ENCODE measurements at places on chromosomes 13 and 19. TPM values are rescaled to one million over a fixed set of nuclear protein-coding genes. Genes with fewer than 3 reads are reported as not detected.

Gene CGB8
- total RNA-seq = not detected

Gene KLHL1
- not detected for total RNA-seq

Gene COX7A1
- total RNA-seq = 36.7 TPM

DNA sequence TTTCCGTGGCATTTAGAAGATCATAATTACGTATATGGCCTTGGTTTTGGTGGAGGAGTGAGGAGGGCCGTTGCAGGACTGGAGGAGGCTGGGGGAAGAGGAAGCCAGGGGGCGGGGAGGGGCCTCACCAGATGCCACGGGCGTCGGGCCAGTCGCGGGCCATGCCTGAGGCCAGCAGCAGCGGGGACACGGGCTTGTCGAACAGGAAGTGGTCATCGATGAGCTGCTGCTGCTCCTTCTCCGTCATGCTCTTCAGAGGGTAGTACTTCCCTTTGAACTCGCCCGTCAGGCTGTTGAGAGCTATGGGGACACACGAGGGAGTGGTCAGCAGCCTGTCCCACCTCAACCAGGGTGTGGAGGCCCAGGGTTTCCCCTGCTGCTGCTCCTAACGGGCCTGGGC lies 11.1 kb downstream of the CKM start:
- no peak for DNase-seq

GRCh38 chr13:95335667-95336066 lies 34.4 kb upstream of the ABCC4 start:
- DNase-seq = no peak

- DNase-seq = no peak
Observed at GRCh38 chr13:28746287-28746612, 27.5 kb upstream of the SLC46A3 start.

- no peak for DNase-seq
Observed at GRCh38 chr13:82749551-82749950, 1132.7 kb downstream of the SLITRK1 start.

DNA sequence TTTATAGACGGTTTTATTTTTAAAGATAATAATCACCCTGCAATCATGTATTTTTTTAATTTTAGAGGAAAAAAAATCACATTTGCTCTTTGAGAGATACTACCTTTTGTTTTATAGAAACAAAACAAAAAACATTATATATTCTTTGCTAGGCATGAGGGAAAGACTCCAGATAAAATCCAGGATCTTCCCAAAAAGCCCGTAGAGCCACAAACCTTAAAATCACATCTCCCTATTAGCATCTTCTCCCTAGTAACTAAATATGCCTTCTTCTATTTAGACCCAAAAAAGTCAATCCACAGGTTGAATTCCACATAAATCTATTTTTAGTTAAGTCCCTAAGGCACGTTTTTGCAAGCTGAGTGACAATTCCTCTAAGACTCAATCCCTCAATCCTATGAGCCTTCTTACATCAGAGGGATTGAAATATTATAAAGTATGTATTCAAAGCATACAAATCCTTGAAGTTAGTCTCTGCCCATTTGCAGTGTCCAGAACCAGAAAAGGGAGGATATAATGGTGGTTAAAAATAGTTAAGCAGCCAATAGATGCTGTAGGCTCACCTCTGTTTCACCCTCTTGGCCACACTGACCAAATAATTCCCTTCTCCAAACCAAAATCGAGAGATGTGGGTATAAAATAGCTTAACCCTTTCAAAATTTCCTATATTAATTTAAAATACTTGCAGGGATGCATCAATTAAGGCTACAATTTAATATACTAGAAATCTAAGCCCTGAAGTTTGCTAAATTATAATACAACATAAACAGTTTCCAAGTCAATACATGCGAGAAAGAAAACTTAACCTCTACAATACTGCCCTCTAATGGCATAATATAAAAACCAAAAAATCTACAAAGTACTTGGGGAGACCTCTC lies 64.0 kb downstream of the SERP2 start:
- no peak for DNase-seq

- DNase-seq = no peak
Observed at GRCh38 chr19:47471733-47472457, at the start of gene SLC8A2. Gene SLC8A2, minus strand, starts transcription at chr19:47471893. Its CDS starts 5,490 bp downstream, at chr19:47466403.

DNA sequence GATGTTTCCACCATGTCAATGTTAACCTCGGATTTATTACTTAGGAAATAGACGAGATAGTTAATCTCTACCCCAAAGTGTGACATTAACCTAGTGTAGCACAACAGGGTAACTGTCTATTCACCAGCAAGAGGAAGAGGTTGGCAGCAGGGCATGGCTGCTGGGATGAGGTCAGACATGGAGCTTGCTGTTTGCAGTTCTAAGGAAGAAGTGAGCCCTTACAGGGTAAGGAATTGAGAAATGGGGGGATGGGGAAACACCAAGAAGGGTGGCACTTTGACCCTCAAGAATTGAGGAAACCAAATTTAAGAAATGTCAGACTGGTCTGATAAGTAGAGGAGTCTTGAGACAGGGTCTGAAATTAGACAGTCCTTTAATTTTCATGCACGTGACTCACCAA lies 62.4 kb downstream of the MBD3L2B start:
- DNase-seq = no peak

DNA sequence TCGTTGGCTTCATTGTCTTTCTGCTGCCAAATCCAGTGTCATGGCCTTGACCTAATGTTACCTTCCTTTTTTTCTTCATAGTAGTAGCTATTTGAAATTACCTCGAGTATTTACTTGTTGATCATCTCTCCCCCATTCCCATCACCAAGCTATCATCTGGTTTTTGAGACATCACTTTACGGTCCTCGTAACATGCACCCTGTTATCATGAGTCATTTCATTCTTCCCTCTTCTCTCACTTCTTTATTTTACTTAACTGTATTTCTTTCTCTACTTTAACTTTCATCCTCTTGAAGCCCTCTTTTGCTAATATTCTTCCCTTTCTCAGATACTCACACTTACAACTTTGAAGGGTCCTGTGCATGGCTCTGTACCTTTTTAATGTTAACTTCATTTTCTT lies 31.8 kb downstream of the TPP2 start:
- no peak for DNase-seq

- DNase-seq = no peak
Observed at GRCh38 chr19:6250909-6251308, 28.9 kb downstream of the MLLT1 start.

- no peak for DNase-seq
Observed at GRCh38 chr13:24292481-24292880, 16.9 kb upstream of the C1QTNF9 start.

GRCh38 chr19:27966390-27966816 lies 1246.5 kb downstream of the UQCRFS1 start:
- no peak for DNase-seq

Data from thyroid gland (tissue), 4 donors.